ENCODE measurements at places on chromosomes 16 and 17.
A peak's percentile ranks its signal among the peaks of the same experiment; 100 is the strongest.

DNA sequence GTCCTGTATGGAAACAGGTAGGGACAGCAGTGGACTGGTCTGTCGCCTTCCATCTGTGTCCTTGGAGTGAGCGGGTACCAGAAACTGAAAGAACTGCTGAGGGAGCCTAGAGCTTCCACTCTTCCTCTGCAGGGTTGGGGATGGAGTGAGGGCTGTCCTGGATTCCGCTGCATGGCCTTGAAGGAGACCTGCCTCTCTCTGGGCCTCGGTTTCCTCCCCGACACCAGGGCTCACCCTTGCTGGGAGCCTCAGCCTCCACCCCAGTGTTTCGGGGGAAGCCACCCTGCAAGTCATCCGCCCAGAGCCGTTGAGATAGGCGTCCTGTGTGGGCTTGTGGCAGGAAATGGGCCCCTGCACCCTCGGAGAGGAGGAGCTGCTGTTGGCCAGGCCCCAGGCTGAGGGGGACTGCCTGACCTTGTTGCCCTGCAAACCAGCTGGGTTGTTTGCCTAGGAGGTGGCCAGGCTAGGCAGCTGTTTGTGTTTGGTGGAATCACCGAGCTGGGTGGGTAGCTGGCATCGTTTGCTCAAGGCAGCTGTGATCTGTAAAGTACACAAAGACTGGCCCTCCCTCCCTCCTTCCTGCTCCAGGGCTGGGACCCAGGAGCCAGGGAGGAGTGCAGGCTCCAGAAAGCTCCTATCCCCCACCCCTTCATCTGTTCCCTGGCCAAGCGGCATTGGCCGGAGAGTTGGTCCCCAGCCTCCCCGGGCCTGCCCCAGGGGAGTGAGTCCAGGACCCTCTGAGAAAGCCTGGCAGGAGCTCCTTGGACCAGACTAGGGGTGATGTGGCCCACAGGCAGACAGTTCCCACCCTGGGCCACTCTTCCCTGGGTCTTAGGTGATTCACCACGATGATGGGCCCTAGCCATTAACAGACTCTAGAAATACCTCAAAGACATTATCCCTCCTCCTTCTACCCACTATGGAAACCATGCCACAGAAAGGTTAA lies 1.3 kb downstream of the RAB37 start:
- DNase-seq = peak; percentile 17

- no peak for DNase-seq
Observed at GRCh38 chr17:77146246-77146632, 5.5 kb downstream of the SEC14L1 start.

- peak; percentile 18 for DNase-seq
Observed at GRCh38 chr16:87165885-87166284, 151.3 kb downstream of the C16orf95 start.

GRCh38 chr17:30296499-30297080 lies 4.8 kb upstream of the BLMH start:
- peak; percentile 36 for DNase-seq

DNA sequence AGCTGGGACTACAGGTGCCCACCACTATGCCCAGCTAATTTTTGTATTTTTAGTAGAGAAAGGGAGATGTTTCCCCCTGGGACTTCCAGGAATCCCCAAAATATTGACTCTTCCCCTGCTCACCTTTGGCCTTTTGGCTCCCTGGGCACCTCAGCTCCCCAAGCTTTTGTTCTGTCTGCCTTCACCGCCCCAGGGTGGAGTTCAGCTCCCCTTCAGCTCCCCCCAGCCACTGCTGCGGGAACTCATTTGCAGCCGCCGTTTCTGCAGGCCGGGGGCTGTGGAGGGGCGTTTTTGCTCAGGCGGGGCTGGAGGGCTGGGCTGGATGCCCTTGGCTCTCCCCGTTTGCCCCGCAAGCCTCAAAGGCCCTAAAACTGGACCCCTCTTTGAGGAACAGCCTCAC lies 47.9 kb downstream of the CRISPLD2 start:
- no peak for DNase-seq
